ENCODE measurements at places on chromosomes 5 and 9.

GRCh38 chr9:135734616-135735144, 32.7 kb downstream of the KCNT1 start:
- no peak for DNase-seq

DNA sequence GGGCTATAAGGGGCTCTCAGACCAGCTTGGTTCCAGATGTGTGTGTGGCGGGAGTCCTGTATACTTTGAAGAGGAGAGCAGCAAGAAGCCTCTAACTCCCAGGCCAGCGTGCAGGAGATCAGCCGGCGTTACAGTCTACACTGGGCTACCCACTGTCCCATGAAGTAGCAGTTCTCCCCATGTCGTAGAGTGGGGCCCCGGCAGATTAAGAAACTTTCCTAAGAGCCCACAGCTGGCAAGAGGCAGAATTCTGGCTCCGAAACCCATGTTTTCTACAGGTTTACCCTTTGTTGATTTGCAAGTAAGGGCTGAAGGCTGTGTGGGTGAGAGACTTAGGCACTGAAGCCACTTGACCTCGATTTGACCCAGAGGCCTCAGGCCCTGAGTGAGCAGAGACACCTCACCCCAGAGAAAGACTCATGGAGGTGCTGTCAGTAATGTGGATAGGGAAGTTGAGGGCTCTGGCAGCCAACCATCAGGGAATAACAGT, 881 bp upstream of the B4GALT1 start:
- no peak for DNase-seq

DNA sequence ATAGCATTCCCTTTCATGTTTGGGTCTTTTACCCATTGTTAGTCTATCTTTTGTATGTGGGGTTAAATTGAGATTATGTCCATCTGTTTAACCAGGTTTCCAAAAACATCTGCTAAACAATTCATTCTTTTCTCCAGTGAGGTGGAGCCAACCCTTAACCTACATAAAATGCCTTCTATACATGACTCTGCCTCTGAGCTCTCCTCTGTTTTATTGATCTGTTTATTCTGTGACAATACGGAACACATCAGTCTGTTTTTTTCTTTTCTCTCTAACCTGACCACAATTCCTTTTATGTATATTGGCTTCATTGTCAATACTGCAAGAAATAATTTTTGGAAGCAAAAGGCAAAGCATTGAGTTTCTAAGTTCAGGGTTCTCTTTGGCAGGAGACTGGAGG, 9.9 kb upstream of the ARL15 start:
- no peak for DNase-seq

DNA sequence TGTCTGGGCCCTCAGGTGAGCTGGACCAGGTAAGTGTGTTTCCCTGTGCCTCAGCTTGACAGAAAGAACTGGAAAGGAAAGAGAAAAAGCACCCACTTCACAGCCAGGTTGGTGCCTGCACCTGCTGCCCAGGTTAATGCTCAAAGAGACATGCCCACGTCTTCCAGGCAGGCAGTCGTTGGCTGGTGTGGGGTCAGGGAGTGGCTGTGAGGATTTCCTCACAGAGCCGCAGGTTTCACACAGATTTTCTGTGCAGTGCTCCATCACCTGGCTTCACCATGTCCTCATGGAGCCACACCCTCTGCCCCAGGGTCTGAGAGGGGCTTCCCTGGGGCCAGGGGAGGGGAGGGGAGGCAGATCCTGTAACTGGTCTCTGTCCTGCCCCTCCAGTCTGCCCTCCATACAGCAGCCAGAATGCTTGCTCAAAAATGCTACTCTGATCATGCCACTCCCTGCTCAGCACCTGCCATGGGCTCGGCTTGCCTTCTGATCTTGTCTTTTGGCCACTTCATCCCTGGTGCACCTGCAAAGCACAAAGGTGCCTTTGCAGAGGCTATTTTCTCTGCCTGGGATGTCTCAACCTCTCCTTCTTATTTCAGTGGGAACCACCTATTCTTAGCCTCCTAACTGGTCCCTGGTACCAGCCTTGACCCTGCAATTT, 82.5 kb upstream of the UBTD2 start:
- DNase-seq, result no peak

GRCh38 chr5:73743161-73743560, 117.2 kb downstream of the ARHGEF28 start:
- no peak for DNase-seq

GRCh38 chr9:109912082-109912582, 132.1 kb downstream of the PALM2AKAP2 start:
- DNase-seq, result no peak

GRCh38 chr5:16757146-16757545, 140.3 kb upstream of the RETREG1 start:
- DNase-seq, result no peak

DNA sequence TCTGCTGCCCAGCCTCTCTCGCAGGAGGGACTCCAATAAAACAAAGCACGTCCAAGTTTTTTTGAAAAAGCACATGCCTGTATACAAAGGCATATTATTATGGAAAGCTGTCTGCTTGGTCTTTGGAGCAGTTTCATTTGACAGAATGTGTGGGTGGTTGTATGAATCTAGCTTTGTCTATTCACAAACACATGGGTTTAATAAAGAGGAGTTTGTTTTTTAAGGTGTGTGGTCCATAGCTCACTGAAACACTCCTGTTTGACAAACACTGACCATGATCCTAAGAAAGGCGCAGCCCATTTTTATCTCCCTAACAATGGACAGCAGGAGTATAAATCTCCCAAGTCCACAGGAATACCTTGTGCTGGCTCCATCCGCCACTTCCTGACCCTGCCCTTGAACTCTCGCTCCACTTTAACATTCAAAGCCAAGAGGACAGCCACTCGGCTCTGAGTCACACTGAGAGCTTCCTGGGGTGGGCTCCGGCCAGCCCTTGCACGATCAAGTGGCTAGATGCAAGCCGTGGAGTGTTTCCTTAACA, 371.9 kb downstream of the EBF1 start:
- DNase-seq, result no peak

DNA sequence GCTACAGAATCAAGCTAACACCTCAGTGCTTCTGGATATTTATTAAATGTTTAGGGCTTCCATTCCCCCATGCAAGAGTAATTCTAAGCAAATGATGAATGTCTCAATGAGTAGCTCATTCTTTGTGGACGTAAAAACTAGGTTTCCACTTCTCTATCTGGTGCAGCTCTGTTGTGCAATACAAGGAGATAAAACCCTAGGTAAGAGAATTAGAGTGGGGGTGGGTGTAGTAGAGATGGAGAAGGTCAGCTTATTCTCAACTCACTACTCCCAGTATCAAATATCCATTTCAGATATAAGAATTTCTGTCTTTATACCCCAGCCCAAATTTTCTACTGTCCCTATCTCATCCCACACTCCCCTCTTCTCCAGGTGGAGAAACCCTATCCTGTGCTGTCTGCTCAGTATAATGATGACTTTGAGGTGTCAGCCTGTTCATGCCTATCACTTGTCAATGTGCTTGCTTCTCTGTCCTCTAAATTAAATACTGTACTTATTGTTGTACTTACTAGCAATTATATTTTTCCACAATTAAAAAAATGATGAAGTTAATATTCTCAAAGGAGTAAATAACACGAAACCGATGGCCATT, 4.3 kb upstream of the FYB1 start:
- DNase-seq, result no peak

GRCh38 chr5:88663793-88664216, 219.2 kb downstream of the MEF2C start:
- DNase-seq, result no peak

- DNase-seq, result no peak
Observed at GRCh38 chr5:142107736-142108431, 695 bp upstream of the NDFIP1 start.

- DNase-seq, result no peak
Observed at GRCh38 chr9:14992081-14992480, 81.9 kb upstream of the FREM1 start.

GRCh38 chr9:127049581-127049980, 72.9 kb downstream of the ANGPTL2 start:
- no peak for DNase-seq

GRCh38 chr9:3830291-3830690, 304.5 kb upstream of the RFX3 start:
- no peak for DNase-seq

DNA sequence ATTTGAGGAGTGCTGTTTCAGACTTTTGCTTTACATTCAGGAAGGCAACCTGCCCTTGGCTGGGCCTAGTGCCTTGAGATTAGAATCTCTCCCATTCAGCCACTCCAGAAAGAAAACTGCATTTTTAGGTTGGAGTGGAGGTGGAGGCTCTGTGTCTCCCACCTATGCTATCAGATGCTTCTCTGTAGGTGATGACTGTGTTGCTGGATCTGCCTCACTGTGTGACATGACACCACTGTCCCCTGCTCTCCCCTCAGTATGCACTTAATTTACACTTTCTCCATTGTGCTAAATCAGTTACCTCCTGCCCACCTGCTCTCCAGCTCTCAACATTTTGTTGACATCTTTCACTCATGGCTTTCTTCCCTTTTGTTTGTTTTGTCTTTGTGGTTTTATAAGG, 265.8 kb downstream of the TENT4A start:
- no peak for DNase-seq

GRCh38 chr5:168712280-168712924, 133.2 kb upstream of the PANK3 start:
- DNase-seq, result peak; percentile 68

- DNase-seq, result no peak
Observed at GRCh38 chr9:88905506-88905905, 85.8 kb upstream of the S1PR3 start.

DNA sequence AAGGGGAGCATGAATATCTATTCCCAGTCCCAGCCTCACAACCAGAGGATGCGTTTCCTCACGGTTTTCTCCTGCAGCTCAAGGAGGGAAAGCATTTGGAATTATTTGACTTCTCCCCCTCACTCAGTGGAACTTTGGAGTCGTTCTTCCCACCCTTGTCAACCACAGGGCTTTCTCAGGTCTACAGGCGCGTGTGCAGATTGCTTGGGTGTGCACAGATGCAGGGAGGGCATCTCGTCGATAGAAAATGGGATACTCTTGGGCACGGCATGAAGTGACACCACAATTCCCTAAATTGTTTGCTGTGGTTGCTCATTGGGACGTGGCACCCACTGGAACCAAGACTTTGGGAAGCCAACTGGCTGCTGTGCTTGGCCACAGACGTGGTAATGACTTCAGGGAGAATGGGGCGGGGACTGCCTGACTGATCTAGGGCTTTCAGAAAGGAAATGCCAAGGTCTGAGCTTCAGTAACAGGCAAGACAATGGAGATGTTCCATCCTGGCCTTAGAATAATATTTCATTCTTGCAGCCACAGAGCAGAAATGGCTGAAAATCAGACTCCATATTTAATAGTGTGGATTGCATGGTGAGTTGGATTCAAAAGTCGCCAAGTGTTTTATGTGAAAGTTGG, 12.2 kb upstream of the OBP2B start:
- no peak for DNase-seq

GRCh38 chr9:78368236-78368635, 71.3 kb downstream of the PSAT1 start:
- DNase-seq, result no peak

DNA sequence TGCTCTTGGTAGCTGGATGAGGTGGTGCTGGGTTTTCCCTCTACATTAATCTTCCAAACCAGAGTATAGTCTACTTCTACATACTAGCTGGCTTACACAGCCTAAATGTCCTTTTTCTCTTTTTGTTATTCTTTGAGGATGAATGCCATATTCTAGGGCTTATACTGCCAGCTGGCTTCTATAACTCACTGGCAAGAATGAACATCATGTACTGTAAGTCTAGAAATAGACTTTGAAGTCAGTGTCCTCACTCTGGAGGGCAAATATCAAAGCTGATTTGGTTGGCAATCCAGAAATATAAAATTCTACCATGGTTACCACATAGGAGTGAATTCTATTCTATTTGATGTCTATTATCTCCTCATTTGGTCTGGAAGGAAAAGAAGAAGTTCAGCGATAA, 251.7 kb upstream of the TYRP1 start:
- DNase-seq, result no peak

DNA sequence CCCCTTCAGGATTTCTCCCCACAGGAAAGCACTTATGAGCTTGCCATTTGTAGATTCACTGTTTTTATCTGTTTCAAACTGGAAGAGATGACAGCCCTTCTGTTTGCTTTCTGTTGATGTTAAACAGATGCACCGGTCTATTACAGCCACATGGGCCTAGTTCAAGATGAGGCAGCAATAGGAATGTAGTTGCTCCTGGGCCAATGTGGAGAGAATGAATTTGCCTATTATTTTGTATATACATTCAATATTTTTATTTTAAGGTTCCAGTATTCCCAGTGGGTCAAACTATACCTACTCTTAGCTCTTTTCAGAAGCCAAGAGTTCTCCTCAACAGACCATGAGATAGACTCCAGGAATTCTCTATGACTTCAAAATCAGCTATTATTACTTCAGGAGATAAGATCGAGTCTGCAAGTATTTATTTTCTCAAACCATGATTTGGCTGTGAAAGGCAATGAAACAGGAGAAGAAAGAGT, 461.6 kb downstream of the RASEF start:
- no peak for DNase-seq

- DNase-seq, result no peak
Observed at GRCh38 chr5:989961-990530, 18.6 kb upstream of the NKD2 start.

DNA sequence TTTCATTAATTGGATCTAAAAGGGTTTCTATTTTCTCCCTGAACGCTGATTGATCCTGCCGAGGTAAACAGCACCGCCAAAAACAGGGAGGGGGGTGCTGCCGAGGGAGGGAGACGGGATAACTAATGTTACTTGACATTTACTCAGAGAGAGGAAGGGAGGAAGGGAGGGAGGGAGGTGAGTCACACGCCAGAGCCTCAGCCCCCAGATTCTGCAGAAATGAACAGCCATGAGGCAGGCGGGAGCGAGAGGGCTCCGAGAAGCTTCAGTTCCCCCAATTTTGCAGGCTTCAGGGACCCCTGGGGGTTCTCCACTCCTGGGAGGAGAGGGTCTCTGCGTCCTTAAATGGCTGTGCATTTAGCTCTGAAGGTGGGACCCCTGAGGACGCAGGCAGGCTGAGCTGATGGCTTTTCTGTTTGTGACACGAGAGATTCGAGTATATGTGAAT, 59.1 kb upstream of the IER5L start:
- no peak for DNase-seq

- no peak for DNase-seq
Observed at GRCh38 chr9:5871785-5872184, 18.9 kb upstream of the MLANA start.

DNA sequence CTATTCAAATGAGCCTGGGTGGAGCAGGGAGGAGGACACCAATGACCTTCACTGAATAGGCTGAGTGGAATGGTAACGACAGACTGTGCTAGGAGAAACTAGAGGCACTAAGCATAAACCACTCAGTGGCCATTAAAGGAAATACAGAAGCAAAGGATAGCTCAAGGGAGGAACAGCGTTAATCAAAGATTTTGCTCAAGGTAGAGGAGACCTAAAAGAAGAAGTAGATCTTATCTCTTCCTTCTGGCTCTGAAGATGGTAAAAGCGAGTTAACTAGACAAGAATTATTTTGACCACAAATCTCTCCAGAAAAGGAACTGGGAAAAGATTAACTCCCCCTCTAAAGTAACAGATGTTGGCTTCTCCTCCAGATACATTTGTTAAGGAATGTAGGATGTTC, 299.6 kb downstream of the EPB41L4A start:
- DNase-seq, result no peak

DNA sequence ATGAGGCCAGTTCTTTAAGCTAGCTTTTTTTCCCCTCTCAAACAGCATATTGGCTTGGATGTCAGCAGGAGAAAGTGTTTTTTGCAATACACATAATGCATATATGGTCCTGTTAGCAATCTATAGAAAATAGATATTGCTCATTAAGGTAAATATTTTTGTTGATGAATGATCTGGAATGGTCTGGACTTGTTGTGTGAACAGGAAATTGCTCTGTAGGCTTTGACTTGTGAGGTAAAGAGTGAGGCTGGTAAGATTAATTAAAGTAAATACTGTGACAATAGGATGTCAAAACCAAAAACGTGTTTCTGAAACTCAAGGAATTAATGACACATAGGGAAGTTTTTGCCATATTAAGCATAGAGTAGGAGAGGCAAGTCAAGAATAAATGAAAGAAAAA, 176.0 kb downstream of the TRIO start:
- no peak for DNase-seq
